Endodermal cell (in vitro differentiated cells): ENCODE measurements at places on chromosomes 4 and X. TPM values are rescaled to one million over a fixed set of nuclear protein-coding genes. Genes with fewer than 3 reads are reported as not detected.

- no peak overlapping the region for H3K4me3 ChIP-seq
- H3K36me3 ChIP-seq: no peaks in the 10 kb centered on the region
- H3K4me1 ChIP-seq: peaks cover 7% of the 10 kb centered on the region
Measured at GRCh38 chrX:154800478-154801210, 4.6 kb downstream of the MPP1 start.

- DNase-seq: peak; percentile 91
- H3K36me3 ChIP-seq: no peaks in the 10 kb centered on the region
- H3K27me3 ChIP-seq: no peaks in the 10 kb centered on the region
- no peak overlapping the region for H3K27ac ChIP-seq
- H3K4me1 ChIP-seq: no peaks in the 10 kb centered on the region
Measured at GRCh38 chrX:49230500-49231232, 2.5 kb downstream of the CACNA1F start.

DNA sequence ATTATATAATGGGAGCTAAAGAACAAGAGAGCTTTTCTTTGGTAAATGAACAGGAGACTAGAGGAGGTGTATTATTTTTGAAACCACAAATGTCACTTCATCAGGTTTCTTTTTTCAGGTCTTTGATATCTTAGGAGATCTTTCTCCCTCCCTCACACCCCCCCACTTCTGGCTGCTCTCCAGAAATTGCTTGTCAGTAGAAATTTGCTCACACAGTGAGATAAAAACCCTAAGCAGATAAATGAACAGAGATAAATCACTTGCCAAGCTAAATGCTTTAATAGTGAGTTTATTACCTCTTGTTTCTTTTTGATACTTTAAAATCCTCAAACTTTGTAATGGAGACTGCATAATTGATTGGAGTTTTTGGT, 421.2 kb upstream of the TENM3 start:
- peaks cover 10% of the 10 kb centered on the region for H3K4me1 ChIP-seq
- no peaks in the 10 kb centered on the region for H3K36me3 ChIP-seq
- no peak overlapping the region for H3K27ac ChIP-seq

The BEND4 gene
- 11.6 to 20.2 TPM (median 15.0 TPM) in 3 replicates for total RNA-seq

DNA sequence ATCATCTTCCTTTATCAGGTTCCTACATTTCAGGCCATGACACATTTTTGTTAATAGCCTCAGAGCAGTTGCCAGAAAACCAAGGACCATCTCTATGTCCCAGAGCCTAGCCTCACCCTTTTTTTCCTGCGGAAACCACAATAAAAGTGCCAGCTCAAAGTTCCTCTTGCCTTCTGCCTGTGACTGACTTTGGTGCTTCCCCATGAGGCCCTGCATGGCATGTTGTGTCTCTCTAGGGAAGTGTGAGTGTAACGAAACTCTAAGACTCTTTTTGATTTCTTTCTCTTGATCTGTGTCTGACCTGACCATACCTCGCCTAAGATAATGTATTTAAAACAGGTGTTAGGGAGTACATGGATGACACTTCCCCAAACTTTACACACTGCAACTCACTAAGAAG, 642.3 kb upstream of the BOD1L1 start:
- no peak overlapping the region for H3K4me3 ChIP-seq
- no peak for DNase-seq
- H3K27ac ChIP-seq: no peak overlapping the region

The PLAC8 gene
- total RNA-seq: 0.82 to 2.6 TPM (median 2.3 TPM) in 3 replicates

The P2RY10 gene
- total RNA-seq: not detected in 2 replicates
